NCI-H226 (cell line): ENCODE measurements at places on chromosomes 2 and 18.
A peak's percentile ranks its signal among the peaks of the same experiment; 100 is the strongest.

GRCh38 chr2:36889795-36890194, 76.5 kb downstream of the STRN start:
- DNase-seq: peak; percentile 88

DNA sequence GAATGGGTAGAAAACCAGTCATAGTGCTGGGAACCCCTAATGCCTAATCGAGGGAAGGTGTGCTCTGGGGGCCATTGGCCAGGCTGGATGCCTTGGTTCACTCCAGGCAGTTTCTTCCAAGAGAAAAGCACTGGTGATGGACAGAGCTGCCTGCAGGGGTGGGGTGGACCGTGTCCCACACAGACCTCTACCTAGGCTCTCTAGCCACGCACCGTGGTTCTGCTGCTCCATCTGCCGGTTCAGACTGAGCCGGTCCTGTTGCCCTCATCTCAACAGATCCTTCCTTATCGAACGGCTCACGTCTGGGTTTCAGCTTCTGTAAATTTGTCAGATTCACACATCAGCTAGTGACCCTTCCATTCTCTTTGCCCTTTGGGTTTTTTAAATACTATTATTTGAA, 46.4 kb downstream of the RALB start:
- no peak for DNase-seq

DNA sequence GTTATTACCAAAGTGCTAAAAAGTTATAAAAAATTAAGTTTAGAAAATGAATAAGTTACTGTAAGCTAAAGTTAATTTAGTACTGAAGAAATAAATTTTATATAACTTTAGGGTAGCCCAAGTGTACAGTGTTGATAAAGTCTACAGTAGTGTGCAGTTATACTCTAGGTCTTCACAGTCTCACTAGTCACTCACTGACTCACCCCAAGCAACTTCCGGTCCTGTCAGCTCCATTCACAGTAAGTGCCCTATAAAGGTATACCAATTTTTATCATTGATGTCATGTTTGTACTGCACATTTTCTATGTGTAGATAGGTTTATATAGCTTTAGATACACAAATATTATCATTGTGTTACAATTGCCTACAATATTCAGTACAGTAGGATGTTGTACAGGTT, 518.3 kb upstream of the PIK3C3 start:
- no peak for DNase-seq

- no peak for DNase-seq
Measured at GRCh38 chr2:219183151-219183772, 5.2 kb downstream of the RETREG2 start.

- DNase-seq: no peak
Measured at GRCh38 chr18:59813942-59814341, 85.9 kb upstream of the PMAIP1 start.

DNA sequence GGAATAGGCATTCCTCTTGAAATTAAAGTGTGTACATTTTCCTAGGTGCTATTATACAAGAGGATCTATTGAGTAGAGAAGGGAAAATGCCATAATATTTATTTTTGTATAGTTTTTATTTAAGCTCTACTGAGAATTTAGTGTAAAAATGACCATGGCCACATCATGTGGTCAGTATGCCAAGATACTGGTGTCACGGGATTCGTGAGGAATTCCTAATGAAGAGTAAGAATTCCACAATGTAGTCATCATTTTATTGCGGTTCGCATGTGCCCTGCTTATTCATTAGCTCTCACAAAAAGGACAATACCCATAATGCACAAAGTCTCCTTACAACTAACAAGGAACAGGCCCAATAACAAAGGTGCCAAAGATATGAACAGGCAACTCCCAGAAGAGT, 39.3 kb upstream of the PARD3B start:
- no peak for DNase-seq
